ENCODE measurements at places on chromosomes 7 and 10.

- peak; percentile 46 for ATAC-seq
Observed at GRCh38 chr7:76225379-76225778, 23.7 kb downstream of the SRRM3 start.

DNA sequence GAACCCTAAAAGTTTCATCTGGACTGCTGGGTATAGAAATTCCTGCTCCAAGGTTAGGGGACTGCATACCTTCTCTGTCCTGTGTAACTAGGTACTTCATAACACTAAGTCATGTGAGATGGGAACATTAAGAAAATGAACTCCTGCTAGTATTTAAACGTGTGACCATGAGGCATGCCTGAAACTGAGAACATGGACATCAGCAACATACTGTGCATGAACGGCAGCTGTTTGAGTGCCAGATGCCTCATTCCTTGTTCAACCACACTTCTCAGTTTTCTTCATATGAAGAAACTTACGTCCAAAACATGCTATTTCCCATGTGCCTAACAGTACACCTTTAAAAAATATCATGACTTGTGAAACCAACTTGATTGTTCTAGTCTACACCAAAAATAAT, 88.5 kb downstream of the CREM start:
- no peak for ATAC-seq

GRCh38 chr7:80940539-80941207, 21.8 kb upstream of the SEMA3C start:
- no peak for ATAC-seq

GRCh38 chr10:130492266-130492934, 356.2 kb downstream of the GLRX3 start:
- ATAC-seq = no peak

DNA sequence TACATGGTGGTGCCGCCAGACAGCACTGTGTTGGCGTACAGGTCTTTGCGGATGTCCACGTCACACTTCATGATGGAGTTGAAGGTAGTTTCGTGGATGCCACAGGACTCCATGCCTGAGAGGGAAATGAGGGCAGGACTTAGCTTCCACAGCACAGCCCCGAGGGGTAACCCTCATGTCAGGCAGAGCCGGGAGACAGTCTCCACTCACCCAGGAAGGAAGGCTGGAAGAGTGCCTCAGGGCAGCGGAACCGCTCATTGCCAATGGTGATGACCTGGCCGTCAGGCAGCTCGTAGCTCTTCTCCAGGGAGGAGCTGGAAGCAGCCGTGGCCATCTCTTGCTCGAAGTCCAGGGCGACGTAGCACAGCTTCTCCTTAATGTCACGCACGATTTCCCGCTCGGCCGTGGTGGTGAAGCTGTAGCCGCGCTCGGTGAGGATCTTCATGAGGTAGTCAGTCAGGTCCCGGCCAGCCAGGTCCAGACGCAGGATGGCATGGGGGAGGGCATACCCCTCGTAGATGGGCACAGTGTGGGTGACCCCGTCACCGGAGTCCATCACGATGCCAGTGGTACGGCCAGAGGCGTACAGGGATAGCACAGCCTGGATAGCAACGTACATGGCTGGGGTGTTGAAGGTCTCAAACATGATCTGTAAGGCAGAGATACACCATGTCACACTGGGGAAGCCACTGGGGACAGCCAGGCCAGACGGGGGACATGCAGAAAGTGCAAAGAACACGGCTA, 104.6 kb upstream of the TNRC18 start:
- ATAC-seq = no peak

- ATAC-seq = no peak
Observed at GRCh38 chr7:23183279-23184012, 1.6 kb downstream of the NUP42 start.

- ATAC-seq = no peak
Observed at GRCh38 chr10:118903691-118904090, 125.8 kb upstream of the NANOS1 start.

GRCh38 chr10:69558559-69558958, 14.7 kb downstream of the NEUROG3 start:
- no peak for ATAC-seq

GRCh38 chr7:89757910-89758309, 396.4 kb upstream of the STEAP1 start:
- ATAC-seq = no peak

DNA sequence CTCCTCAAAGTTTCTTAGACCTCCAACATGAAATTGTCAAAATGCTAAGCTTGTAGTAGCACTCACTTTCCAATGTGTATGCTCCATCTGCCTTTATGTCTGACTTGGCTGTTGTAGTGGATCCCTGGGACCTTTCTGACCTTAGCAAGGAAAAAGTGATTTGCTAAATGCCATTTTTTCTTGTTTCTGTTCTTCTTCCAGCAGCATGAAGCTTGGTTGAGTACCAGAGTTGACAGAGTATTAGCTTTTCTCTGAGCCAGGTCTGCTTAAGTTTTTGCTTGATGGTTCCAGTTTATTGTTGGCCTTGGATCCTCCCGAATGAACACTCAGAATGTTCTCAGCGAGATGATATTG, 168.7 kb downstream of the SND1 start:
- no peak for ATAC-seq

DNA sequence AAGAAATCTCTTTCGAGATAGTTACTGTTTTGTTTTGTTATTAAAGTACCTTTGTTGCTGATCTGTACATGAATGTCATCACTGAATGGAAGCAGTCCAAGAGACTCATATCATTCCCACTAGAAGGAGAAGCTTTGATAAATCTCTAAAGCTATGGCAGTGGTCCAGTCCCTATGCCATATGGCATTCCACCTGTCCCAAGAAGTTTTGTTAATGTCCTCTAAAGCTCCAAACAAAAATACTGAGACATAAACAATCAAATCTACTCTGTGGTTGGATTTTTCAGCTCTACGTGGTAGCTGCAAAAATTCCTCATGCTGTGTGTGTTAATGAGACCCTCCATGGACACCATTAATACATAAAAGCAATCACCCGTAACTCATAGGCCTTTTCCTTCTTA, 94.1 kb downstream of the LRRN3 start:
- ATAC-seq = no peak

DNA sequence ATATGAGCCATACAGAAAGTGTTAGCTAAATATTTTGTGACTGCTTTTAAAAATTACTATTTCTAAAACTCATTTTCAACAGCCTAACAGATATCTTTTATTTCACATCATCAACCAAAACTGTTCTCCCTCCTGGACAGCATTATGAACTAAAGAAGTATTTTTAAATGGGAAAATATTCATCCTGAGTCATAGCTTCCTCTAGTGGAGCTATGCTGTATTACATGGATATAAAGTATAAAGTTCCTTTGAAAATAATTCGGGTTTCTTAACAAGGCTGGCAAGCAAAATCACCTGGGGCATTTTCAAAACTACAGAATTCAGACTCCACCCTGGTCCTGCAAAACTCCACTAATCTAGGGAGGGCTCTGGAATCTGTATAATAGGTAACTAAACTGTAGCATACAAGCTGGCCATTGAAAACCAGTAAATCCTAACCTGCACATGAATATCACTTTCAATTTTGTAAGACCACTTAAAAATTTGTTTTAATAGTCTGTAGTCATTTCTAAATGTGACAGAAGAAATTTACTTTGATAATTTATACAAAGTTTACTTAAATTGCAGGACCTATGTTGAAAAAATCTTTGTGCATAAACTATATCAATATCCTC, 53.5 kb downstream of the SCIN start:
- no peak for ATAC-seq

DNA sequence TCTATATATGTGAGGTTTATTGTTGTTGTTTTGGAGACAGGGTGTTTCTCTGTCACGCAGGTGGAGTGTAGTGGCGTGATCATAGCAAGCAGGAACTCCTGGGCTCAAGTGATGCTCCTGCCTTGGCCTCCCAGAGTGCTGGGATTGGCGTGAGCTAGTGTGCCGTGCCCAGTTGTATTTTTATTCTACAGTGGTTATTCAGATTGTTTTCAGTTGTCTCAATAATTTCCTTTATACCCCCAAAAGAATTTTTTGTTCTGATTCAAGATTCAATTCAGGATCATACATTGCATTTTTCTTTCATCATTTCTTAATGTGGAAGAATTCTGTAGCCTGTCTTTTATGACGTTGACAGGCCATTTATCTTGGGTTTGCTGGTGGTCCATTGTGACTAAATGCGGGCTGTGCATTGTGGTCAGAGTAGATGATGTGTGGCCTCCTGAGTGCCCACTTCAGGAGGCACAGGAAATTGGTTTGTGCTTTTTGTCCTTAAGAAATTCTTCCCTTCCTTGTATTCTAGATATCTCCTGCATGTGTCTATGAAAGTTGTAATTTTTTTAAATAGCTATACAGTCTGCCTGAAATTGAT, 22.9 kb downstream of the RBM33 start:
- ATAC-seq = no peak

- peak; percentile 21 for ATAC-seq
Observed at GRCh38 chr10:14010101-14010558, 320.6 kb downstream of the FRMD4A start.

DNA sequence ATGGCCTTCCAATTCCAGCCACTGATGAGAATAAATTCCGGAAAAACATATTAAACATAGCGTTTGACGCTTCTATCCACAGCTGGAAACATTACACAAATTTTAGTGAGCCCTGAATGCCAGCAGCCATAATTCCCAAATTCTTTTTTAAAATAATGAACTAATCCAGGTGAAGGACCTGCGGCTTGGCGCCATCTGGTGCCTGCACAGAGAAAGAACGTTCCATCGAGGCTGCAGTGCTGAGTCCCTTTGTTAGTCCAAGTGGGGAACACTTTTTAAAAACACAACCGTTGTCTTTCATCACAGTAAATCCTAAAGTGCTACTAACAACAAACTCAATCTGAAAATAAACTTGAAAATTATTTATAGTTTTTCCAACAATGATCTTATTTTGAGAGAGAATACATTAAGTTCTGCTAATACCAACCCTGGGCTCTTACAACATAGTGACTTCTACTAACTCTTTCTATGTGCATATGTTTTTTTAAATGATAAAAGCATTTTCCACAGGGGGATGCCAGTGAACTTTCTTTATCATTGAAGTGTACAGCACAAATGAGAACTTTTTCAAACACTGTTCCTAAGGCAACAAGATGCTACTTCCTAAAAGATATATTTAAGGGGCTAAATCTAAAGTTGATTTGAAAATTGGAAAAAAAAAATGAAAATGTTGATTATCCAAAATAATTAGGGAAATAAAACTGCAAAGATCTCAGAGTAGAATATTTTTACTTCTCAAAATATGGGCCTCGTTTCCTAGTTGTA, 166.9 kb upstream of the RNF32 start:
- no peak for ATAC-seq

- peak; percentile 47 for ATAC-seq
Observed at GRCh38 chr10:43202224-43202656, 64.0 kb downstream of the CSGALNACT2 start.

DNA sequence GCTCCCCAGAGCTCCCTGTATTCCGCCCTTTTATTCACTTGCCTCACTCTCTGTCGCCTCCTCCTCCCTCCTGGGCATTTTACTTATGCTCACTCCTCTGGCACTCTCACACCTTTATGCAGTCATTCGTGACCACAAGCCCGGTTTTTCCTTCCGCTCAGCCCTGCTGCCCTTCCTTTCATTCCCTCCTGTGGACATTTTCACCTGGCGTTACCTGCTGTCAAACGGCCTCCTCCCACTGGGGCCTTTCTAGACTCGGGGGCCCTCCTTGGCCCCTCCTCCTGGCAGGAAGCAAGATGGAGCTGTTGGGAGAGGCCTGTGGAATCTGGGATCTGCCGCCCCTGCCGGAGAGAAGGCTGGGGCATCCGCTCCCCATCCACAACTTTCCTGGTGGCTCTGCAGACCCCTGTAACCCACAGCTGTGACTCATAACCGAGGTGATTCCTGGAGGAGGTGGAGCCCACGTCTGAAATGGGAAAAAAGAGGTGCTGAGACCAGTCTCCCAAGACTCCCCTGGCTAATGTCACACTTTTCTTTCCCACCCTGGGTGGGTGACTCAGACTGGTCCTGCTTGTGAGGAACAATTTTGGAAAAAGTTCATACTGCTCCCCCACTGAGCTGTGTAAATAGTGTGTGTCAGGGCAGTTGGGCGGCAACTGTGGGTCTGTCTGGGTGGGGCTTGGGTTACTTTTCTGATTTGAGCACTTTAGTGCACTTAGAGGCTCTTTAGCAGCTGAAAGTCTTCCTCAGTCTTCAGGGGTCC, 1.2 kb downstream of the VCL start:
- ATAC-seq = peak; percentile 29

DNA sequence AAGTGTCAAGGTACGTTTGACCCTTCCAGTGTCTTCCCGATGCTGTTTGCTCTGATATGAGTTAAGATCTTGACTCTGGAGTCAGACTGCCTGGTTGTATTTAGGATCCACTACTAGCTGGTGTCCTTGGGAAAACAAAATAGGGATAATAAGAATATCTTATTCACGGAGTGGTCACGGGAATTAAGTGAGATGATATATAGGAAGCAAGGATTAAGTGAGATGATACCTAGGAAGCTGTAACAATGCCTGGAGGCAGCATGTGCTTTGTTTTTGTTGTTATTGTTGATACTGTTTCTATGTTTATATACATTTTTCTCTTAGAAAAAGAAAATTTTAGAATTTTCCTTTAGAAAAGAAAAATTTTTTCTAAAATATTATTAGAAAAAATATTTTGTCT, 87.0 kb downstream of the LYZL1 start:
- ATAC-seq = no peak

GRCh38 chr7:9983048-9983447, 990.6 kb upstream of the PHF14 start:
- no peak for ATAC-seq

DNA sequence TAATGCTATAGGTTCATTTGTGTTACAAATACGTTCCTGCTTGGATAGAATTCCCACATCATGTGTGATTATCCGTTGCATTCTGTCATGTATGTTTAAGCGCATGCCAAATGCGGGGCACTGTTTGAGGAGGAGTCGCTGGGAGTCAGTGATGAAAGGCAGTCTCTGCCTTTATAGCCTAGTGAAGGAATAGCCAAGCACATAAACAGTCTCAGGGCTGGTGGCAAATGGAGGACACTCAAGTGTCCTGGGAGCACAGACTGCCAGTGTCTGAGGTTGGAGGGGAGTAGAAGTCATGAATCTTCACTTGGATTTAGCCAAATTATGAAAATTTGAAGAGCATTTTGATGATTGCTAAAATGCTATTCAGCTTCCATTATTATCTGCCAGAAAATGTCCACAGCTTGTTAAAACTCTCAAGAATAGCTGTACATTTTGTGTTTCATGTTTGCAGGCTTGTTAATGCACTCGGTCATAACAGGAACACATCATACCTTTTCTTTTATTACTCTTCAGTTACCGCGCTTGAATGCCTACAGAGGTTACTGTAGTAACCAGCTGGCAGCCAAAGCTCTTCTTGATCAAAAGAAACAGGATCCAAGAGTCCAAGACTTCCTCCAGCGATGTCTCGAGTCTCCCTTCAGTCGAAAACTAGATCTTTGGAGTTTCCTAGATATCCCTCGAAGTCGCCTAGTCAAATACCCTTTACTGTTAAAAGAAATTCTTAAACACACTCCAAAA, 41.6 kb downstream of the NET1 start:
- ATAC-seq = no peak

DNA sequence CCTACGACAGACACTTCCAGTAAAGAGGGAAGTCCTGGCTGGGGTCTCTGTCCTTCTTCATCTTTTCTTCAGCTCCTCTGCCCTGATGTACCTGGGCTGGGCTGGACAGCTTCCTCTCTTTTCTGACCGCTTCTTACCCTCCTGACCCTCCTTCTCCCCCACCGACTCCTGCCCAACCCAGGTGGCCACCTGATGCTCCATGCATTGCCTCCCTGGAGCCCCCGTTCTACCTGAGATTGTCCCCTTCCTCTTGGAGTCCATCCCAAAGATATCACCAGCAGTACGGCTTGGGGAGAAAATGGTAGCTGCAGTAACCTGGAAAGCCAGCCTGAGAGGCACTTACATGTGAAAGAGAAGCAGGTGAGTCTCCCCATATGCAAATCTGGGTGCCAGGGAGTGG, 566.3 kb downstream of the TCERG1L start:
- no peak for ATAC-seq

GRCh38 chr7:42639930-42640329, 271.9 kb downstream of the C7orf25 start:
- no peak for ATAC-seq
